ENCODE measurements at places on chromosomes 2 and 18. TPM values are rescaled to one million over a fixed set of nuclear protein-coding genes. Genes with fewer than 3 reads are reported as not detected.

Gene EPAS1
- polyA plus RNA-seq, result 61.4 TPM

Gene GNAL
- 4.1 TPM for polyA plus RNA-seq

Gene DSG4
- polyA plus RNA-seq, result not detected

Gene CD207
- polyA plus RNA-seq, result not detected

Gene ADGRF3
- 2.4 TPM for polyA plus RNA-seq

Gene CDK5R2
- 0.07 TPM for polyA plus RNA-seq

Gene CFAP210
- 3.8 TPM for polyA plus RNA-seq

DNA sequence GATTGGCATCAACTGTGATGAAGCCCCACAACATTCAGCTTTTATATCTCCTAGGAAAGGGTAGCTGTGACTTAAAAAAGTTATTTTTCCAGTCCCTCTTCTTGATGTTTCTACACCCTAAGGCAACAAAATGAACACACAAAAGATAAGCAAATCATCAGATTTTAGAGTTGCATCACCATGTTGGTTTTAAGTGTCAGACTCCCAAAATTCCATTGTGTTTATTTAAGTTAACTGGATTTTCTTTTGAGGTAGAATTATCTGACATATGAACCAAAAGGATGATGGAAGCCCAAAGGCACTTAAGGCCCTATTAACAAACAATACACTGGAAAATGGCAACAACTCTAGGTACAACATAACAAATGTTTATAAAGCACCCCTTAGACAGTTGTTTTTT is 261.7 kb upstream of the SLC39A10 start:
- no peak for DNase-seq

DNA sequence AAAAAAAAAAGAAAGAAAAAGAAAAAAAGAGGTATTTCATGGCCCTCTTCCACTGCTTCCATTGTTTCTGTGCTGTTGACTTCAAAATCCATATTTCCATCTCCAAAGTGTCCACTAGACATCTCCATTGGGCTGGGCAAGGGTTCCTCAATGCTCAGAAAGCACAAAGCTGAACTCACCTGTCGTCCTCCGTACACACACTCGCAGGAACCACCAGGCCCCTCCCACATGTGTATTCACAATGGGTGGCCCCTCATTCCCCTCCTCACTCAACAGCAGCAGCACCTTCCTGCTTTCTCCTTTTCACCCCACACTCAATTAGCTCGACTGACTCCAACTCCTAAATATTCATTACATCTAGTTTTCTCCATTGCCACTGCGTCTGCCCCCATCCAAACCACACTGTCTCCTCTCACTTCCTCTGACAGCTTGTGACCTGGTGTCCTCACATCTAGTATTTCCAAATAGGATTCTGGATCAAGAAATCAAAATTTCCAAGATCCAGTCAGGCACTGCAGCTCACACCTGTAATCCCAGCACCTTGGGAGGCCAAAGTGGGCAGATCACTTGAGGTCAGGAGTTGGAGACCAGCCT is 25.2 kb downstream of the OSBPL1A start:
- no peak for DNase-seq

- DNase-seq, result no peak
These were observed 2.3 kb upstream of the HOXD10 start for GRCh38 chr2:176114120-176114929.

GRCh38 chr2:121237336-121237979 is 47.5 kb downstream of the TFCP2L1 start:
- DNase-seq, result no peak

DNA sequence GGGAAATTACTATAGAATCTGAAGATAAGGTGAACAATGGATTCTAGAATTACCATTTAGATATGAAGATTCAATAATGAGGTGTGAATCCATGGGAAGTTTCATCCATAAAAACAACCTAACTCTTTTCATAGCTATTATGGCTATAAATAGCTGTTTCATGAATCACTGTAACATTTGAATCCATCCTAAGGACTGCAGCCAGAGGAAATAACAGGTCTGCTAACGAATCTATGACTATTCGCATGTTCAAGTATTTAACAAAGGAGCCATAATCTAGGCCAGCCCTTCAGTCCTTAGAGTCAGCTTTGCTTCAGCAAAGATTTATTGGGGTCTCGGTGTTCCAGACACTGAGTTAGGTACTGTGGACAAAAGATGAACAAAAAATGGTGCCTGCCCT is 87.1 kb downstream of the MYOM1 start:
- no peak for DNase-seq

DNA sequence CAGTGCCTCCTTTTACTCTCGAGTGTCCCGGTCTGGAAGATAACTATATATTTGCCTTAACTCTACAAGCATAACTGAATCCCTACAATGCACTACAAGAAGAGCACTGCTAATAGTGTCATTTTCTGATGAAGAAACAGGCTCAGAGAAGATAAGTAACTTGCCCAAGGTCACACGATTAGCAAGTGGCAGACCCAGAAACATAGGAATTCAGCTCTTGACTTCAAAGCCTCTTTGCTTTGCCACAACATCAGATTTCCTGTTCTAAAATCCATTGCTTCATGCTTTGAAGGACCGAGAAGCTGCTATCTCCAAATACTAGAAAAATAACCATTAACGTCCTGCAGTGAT is 65.6 kb downstream of the HS1BP3 start:
- no peak for DNase-seq

GRCh38 chr2:35864141-35864540 is 491.4 kb upstream of the CRIM1 start:
- no peak for DNase-seq

DNA sequence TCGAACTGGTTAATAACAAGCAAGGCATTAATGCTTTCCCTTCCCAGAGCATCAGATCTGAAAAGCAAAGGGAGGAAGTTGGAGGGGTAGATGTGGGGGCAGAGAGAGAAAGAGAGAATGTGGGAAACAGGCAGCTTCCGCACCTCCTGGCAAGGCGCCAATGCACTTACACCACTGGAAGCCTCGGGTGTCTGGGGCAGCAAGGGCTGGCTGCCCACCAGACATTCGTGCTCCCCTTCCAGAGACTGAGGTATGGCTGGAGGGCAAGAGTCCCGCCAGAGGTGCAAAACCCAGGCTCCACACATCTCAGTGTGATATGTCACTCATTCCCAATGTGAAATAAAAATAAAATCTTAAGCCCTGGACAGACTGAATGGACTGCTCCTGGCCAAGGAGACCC is 46.4 kb downstream of the TEX51 start:
- DNase-seq, result no peak

DNA sequence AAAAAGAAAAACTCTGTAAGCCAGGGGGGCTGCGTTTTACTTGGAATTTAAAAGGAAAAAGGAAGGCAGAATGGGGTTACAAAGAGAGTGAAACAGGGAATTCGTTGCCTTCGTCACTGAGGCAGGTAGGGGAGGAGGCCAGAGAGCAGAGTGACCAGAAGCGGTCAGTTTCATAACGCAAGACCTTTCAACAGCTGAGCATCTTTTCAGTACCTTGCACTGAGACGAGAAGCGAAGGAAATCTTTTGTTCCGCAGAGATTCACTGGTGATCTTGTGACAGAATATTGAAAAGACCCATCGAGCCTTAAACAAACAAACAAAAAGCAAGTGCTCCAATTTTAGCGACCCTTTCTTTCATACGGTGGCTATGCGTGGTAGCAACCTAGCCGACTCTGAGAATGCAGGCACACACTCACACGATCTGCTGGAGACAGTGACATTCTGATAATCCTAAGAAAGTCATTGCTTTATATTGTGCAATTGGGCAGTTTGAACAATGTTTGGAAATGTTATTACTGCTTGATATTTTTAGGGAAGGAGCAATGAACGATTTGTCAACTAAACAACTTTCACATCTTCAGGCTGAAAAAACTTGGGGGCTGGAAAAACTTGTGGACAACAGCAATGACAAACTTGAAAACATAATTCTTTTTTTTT is 93.8 kb upstream of the ODC1 start:
- no peak for DNase-seq

- no peak for DNase-seq
These were observed 337.2 kb downstream of the PDE11A start for GRCh38 chr2:177735318-177735803.

DNA sequence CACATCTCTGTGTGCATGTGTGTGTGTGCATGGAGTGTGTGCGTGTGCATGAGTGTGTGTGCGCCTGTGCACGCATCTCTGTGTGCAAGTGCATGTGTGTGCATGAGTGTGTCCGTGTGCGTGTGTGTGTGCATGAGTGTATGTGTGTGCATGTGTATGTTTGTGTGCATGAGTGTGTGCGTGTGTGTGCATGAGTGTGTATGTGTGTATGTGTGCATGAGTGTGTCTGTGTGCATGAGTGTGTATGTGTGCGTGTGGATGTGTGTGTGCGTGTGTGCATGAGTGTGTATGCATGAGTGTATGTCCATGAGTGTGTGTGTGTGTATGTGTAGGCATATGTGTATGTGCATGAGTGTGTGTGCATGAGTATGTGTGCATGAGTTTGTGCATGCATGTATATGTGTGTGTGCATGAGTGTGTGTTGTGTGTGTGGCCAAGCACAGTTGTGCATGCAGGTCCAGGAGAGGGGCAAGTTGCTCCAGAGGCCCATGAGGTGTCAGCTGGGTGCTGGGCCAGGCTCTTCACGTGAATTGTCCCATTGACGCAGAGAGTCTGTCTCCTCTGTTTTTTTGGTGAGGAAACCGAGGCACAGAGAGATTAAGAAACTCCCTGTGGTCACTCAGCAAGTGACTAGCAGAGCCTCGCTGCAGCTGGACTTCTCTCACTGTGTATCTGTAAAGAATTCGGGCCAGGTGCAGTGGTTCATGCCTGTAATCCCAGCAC is 75.5 kb downstream of the ASB1 start:
- DNase-seq, result no peak

- DNase-seq, result no peak
These were observed 686 bp upstream of the RGPD8 start for GRCh38 chr2:112433932-112434730.

GRCh38 chr2:158221063-158222020 is 119.7 kb downstream of the UPP2 start:
- DNase-seq, result no peak

DNA sequence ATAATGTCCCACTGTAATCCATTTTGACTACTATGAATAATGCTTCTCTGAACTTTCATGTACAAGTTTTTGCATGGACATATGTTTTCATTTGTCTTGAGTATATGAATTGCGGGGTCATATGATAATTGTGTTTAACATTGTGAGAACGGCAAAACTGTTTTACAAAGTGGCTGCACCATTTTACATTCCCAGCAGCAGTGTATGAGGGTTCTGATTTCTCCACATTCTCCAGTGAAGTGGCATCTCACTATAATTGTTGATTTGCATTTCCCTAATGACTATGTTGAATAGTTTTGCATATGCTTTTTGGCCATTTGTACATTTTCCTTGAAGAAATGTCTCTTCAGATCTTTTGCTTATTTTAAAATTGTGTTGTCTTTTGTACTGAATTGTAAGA is 20.1 kb downstream of the NCOA1 start:
- no peak for DNase-seq

- peak; percentile 66 for DNase-seq
These were observed 52.7 kb upstream of the CTLA4 start for GRCh38 chr2:203814661-203815540.

DNA sequence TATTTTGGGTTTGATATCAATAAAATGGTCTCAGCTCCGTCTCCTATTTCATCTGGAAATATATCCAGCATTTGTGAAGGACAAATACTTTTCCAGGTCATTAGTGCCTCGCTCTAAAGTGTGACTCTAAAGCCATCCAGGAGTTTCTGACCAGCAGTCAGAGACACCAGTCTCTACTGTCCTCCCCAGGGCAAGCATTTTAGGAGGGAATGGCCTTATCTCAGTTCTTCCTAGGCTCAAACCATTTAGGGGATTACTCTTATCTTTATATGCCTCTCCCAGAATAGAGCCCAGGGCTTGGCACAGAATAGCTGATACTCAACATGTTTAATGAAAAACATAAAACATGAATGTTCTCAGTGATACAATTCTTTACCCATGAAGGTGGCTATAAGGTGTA is 187.6 kb downstream of the NAPG start:
- no peak for DNase-seq

Data from renal cortex interstitium (tissue), 15 donors.